Activated CD4-positive, CD25-positive, alpha-beta regulatory T cell (primary cell): ENCODE measurements at places on chromosomes 6 and 20.

GRCh38 chr6:150306290-150306689 is 62.5 kb upstream of the IYD start:
- DNase-seq, result no peak

DNA sequence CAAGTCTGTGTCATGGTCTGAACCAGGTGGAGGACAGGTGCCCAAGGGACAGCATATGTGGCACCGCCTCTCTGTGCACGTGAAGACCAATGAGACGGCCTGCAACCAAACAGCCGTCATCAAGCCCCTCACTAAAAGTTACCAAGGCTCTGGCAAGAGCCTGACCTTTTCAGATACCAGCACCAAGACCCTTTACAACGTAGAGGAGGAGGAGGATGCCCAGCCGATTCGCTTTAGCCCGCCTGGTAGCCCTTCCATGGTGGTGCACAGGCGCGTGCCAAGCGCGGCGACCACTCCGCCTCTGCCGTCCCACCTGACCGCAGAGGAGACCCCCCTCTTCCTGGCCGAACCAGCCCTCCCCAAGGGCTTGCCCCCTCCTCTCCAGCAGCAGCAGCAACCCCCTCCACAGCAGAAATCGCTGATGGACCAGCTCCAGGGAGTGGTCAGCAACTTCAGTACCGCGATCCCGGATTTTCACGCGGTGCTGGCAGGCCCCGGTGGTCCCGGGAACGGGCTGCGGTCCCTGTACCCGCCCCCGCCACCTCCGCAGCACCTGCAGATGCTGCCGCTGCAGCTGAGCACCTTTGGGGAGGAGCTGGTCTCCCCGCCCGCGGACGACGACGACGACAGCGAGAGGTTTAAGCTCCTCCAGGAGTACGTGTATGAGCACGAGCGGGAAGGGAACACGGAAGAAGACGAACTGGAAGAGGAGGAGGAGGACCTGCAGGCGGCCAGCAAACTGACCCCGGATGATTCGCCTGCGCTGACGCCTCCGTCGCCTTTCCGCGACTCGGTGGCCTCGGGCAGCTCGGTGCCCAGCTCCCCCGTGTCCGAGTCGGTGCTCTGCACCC is 109.5 kb upstream of the RAB32 start:
- no peak for DNase-seq

GRCh38 chr6:165417278-165417865 is 108.0 kb upstream of the C6orf118 start:
- DNase-seq, result no peak

DNA sequence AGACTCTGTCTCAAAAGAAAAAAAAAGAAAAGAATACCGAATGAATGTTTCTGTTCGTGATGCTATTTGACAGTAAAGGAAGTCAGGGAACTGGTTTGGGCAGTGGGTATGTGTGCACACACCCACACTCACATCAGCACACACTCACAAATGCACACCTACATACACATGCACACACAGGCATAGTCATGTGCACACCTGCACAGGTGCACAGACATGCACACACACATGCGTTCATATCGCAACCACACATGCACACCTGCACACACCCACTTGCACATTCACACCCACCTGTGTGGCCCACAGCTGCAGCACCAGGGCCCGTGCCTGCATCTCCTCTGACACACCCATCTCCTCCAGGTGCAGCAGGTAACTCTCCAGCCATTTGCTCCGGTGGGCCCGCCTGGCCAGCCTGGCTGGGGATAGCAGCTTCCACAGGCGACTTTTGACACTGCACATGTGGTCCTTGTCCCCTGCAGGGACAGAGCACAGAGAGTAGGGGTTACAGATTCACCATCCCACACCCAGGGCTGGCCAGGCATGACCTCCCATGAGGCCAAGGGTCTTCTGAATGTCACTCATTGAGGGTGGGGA is 41.4 kb upstream of the KCNB1 start:
- no peak for DNase-seq
